Activated naive CD8-positive, alpha-beta T cell treated with anti-CD3 and anti-CD28 coated beads for 36 hours (primary cell): ENCODE measurements at places on chromosomes 3 and 15. TPM values are rescaled to one million over a fixed set of nuclear protein-coding genes. Genes with fewer than 3 reads are reported as not detected.

GRCh38 chr3:194233150-194233549 is 97.2 kb downstream of the HES1 start:
- no peak for DNase-seq

Gene TEX55
- not detected for total RNA-seq

- no peak for DNase-seq
Observed at GRCh38 chr3:144085964-144086363, 114.3 kb downstream of the DIPK2A start.

Gene ITIH1
- not detected for total RNA-seq

DNA sequence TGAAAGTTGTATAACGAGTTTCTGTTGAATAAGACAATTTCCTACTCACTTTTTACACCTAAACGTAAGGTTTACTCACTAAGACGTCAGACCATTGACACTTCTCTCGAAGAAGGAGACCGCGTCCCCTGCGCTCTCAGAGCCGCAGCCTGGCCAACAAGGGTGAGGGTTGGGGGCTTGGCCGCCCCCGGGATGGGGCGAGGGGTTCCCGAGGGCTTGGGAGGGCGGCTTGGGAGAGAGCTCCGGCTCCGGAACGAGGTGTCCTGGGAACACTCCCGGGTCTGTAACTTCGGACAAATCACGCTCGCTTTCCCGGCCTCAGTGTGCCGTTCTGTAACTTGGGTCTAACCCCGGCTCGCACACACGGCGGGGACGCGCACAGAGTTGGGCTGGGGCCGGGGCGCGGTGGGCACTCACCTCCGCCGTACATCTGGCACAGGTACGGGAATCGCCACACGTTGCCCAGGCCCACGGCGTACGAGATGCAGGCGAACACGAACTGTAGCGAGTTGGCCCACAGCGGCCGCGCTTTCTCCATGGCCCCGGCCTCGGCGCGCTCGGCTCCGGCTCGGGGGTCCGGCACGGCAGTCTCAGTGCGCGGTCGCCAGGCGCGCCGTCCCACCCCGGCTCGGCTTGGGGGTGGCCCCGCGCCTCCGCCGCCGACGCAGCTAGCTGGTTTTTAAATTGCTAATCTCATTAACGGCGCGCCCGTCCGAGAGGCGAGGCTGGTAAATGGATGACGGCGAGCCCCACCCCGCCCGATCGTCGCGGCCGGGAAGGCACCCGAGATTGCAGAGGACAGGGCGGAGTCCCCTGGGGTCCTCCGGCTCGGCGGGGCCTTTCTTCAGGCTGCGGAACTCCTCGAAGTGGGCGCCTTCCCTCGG is at the start of gene SLC6A20:
SLC6A20 (minus strand) TSS at position 655 of the 884 bp plus-strand sequence; CDS start at position 538, 117 bp downstream.
- peak; percentile 11 for DNase-seq

Gene TMOD3
- 45.9 TPM for total RNA-seq

GRCh38 chr15:101718896-101719295 is 5.4 kb downstream of the TARS3 start:
- no peak for DNase-seq

DNA sequence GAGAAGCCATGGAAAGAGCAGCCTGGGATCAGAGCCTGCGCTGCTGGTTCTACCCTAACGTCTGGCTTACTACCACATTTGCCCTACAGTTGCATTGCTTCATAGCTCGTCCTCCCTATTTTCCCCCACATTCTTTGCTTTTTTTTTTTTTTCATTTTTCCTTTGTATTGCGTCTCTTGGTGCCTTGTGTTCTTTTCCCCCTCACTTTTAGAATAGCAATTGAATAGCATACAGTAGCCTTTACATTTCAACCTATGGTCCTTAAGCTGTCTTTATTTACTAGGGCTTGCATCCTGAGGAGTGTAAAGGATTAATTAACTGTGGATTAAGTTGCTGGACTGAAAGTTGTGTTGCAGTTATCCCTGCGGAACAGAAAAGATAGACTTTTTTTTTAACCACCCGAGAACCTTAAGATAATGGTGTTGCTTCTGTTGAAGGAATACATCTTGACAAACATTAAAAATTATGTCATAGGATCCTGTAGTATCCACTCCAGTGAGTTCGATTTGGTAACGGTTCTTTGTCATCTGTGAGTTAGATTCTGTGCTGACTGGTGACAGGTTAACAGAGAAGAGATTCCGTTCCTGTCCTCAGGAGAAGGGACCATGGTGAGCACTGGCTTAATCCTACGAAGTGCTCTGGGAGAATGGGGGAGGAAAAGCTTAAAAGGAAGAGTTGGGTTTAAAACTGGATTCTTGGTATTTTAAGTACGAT is 417.4 kb upstream of the NAALADL2 start:
- no peak for DNase-seq

Gene EPHB3
- total RNA-seq = 0.16 TPM

DNA sequence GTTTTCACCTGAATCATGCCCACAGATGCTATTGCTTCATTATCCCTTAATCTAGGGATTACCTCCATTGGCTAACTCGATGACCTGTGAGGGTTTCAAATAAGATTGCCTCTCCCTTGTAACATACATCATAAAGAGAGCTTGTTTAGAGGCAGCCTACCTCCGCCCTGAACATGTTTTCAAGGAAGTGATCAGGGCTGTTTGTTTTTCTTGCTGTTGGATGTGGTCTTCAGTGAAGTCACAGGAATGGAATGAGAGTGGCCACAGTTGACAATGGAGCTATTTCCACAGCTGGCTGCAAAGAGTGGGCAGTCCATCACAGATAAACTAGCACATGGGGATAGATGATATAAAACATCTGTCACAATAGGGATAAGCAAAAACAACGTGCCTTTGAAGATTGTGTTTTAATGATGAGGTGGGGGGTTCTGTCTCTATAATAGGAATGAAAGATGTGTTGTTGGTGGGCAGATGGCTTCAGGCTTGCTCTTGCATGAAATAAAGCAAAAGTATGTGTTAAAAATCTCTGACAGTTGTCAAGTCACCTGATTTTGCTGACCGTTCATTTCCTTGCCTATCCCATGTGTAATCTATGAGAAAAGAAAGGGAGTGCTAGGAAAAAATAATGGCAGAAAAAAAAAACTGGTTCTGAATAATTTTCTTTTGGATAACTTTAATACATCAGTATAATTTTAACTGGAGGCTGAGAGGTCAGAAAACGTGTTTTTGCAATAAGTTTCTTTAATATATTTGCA is 642.3 kb downstream of the RBMS3 start:
- DNase-seq = no peak

DNA sequence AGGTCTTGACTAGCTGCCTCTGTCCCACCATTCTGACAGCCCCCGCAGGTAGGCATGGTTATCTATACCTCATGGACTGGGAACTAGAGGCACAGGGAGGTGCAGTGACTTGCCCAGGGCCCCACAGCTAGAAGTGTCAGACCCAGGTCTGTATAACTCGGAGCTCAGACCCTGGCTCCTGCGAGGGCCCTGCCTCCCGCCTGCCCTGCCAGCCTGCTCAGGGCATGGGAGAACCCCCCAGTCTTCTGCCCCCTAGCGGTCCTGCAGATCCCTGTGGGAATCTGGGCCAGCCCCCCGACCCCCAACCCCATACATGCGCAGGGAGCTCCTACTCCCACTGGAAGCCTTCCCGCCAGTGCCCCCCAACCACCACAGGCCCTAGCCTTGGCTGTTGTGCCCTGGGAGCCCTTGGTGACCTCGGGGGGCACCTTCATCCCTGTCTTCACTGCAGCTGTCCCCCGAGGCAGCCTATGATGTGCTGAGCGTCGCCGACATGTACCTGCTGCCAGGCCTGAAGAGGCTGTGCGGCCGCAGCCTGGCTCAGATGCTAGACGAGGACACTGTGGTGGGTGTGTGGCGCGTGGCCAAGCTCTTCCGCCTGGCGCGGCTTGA is 6.9 kb downstream of the ABTB1 start:
- DNase-seq = no peak

Gene SMARCC1
- total RNA-seq = 115 TPM

- DNase-seq = no peak
Observed at GRCh38 chr3:100496711-100497261, 4.4 kb downstream of the TMEM45A start.

DNA sequence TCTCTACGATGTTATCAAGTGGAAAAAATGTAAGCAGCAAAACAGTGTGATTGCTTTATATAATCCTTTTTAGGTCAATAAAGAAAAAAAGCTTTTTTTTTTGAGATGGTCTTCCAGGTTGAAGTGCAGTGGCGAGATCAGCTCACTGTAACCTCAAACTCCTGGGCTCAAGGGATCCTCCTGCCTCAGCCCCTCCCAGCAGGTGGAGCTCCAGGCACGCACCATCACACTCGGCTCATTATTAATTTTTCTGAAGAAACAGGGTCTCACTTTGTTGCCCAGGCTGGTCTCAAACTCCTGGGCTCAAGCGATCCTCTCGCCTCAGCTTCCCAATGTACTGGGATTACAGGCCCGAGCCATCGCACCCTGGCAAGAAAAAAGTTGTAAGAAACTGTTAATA is 17.3 kb downstream of the RNF168 start:
- no peak for DNase-seq

GRCh38 chr3:19213603-19214220 is 65.4 kb downstream of the KCNH8 start:
- DNase-seq = no peak

GRCh38 chr3:127065561-127066290 is 82.8 kb downstream of the PLXNA1 start:
- DNase-seq = no peak

Gene GOLGA6L1
- total RNA-seq = not detected

Gene GOLGB1
- total RNA-seq = 14.0 TPM

Gene IL17RD
- not detected for total RNA-seq

GRCh38 chr15:63999177-63999576 is 47.1 kb downstream of the DAPK2 start:
- DNase-seq = no peak

- no peak for DNase-seq
Observed at GRCh38 chr3:12041446-12042041, 37.4 kb downstream of the SYN2 start.

GRCh38 chr3:155347901-155348300 is 54.4 kb upstream of the STRIT1 start:
- DNase-seq = no peak

GRCh38 chr3:168100777-168101492 is 5.2 kb upstream of the GOLIM4 start:
- no peak for DNase-seq

DNA sequence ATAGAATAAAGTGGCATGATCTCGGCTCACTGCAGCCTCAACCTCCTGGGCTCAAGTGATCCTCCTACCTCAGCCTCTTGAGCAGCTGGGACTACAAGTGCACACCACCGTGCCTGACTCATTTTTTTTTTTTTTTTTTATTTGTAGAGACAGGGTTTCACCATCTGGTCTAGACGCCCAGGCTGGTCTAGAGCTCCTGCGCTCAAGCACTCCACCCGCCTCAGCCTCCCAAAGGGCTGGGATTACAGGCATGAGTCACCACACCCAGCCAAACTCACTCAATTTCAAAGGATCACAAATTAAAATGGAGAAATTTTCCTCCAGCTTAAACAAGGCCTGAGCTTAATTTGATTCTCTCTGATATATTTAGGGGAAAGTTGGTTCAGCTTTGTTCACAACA is 27.3 kb upstream of the NMB start:
- DNase-seq = no peak

GRCh38 chr15:47577461-47577860 is 139.8 kb upstream of the SEMA6D start:
- DNase-seq = no peak

- DNase-seq = no peak
Observed at GRCh38 chr3:45100981-45101407, 45.2 kb downstream of the CDCP1 start.

Gene PAQR5
- total RNA-seq = 0.23 TPM

- no peak for DNase-seq
Observed at GRCh38 chr3:156323466-156323865, 203.1 kb downstream of the KCNAB1 start.

Gene NR1I2
- total RNA-seq = 1.2 TPM

DNA sequence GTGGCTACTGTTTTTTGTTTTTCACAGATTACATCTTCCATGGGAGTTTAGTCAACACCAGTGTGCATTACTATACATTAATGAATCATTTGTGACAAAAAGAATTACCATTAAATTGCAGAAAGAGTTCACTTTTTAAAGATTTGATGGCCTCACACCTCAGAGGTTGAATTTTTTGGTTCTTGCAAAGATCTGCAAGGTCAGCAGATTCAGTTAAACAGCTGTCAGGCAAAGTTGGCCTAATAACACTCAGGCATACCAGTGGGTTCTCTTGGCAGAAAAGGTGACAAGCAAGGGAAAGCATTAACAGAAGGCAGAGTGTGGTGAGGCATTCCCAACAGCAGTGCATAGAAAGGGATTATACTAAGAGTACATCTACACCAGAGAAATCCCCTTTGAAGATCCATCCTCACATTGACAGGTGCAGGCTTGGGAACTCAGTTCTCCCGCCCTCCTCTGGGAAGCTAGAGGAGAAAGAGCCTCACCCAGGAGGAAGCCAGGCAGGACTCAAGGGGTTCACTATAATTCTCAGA is 24.3 kb upstream of the PTX3 start:
- DNase-seq = no peak

DNA sequence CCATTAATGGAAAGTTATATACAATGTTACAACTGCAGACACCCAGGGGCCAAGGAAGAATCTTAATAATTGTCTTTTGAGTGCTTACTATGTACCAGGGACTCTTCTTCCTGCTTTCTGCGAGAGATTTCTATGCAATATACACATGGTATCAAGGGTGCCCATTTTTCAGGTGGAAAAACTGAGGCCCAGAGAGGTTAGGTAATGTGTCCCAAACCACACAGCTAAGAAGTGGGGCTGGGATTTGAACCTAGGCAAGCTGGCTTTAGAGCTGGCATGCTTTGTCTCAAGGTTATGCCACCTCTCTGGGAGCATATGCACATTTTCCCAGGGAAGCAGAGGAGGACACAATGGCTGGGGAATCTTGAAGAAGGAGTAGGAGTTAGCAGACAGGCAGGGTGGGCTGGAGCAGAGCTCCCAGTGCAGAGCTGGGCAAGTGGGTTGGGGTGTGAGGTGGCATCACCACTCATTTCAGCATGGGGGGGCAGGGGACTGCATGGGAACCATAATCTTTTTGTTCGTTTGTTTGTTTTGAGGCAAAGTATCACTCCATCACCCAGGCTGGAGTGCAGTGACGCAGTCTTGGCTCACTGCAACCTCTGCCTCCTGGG is 339.8 kb upstream of the LRRFIP2 start:
- no peak for DNase-seq

DNA sequence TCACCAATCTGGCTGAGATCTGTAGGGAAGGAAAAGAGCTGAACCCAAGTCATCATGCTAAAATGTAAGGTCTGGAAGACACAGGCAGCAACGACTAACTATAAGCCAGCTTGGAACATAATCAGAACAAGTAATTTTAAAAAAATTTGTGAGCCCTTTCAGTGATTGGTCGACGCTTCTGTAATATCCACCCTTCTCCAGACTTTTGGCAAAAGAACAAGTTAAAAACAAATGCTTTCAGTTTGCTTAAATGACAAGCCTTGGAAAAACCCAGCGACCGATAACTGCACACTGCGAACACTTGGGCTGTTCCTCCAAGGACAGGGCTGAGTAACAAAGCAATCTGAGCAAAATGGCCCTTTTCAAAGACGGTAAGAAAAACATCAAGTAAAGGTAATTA is 49.6 kb downstream of the PCSK6 start:
- no peak for DNase-seq

Gene CELSR3
- total RNA-seq = 18.2 TPM

DNA sequence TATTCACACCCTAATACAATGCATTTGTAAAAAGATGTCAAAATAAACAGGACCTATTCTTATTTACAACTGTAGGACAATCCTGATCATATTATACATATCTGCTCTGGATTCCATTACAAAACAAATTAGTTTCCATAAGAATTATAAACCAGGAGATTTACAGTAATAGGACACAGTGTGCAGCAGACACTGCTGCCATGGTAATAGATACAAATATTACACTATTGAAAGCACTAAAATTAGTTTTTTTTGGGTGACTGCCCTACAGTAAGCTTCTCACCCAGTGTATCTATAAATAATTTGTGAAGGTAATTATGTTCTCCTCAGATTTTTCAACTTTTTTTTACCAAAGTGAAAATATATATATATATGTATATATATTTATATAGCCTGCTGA is 47.9 kb downstream of the USF3 start:
- no peak for DNase-seq
